Activated CD8-positive, alpha-beta memory T cell treated with anti-CD3 and anti-CD28 coated beads, Interleukin-2, amount 10 ng/mL, durations not matched to agents 7 days and 5 days (primary cell): ENCODE measurements at places on chromosomes 5 and 9.

- no peak for DNase-seq
Measured at GRCh38 chr5:76583163-76584047, 39.8 kb downstream of the F2RL2 start.

DNA sequence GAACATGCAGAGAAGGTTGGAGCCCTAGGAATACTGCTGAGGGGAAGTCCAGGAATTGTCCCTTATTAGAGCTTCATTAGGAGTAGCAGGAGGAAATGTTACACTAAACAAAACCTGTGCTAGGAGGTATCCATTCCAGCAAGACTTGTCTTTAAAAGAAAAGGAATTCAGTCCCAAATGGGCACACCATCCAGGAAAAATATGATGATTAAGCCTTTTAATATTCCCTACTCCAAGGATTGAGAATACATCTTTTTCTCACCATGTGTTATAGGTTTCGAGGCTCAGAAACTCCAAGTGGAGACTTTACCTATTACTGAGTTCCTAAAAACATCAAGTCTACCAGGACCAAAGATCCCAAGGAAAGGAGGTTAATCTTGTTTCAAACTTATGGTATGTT, 179.3 kb downstream of the MCTP1 start:
- DNase-seq: no peak

DNA sequence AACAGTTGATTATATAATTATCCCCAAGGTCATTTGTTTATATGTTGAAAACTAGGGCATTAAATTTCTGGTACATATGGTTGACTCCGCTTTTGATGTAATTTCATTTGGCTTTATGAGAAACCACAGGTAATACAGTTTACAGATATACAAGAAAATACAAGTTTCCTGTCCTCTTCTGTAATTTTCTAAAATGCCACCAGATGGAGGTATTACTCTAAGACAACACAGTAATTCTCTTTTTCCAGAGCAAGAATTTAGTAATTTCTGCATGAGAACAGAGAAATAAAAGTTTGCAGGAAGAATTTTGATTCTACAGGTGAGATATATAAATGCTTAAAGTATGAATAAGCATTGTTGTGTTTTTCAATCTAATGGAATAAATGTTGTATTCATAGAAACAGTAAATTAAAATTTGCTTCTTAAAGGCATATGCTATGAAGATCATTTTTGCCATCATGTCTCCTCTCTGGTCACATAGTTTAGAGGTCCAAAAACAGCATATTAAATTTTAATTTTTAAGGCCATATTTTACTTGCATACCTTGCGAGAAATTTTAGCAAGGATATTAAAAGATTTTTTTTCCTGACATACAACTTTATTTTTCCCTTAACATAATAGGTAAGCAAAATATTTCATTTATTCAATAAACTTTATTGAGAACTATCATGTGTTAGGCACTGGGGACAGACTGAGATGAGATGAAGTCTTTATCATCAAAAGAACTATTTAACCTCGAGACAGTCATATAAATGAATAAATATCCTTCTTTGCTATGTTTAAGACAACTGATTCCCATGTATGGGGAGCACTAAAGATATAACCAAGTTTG, 22.7 kb downstream of the CHD1 start:
- DNase-seq: no peak

GRCh38 chr5:143056339-143056704, 286.1 kb downstream of the ARHGAP26 start:
- no peak for DNase-seq

GRCh38 chr9:12878351-12878978, 103.6 kb downstream of the LURAP1L start:
- DNase-seq: no peak

DNA sequence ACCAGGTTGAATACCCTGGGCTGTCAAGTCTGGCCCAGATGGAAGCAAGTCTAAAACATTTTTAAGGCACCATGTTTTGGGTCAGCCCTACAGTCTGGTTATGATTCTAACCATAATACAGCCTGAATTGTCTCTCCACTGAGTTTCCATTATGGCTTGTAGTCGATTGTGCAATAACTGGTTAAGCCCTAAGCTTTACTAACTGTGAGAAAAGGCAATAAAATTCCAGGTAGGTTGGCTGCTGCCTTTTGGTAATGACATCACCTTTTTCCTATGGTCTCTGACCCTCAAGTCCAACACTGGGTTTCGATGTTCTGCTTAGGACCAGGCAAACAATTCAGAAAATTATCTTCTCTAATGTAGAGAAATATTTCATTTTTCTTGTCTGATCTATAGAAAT, 243.3 kb downstream of the ACTL7B start:
- DNase-seq: no peak

GRCh38 chr9:133371261-133371711, 4.6 kb downstream of the SURF4 start:
- DNase-seq: peak; percentile 90

GRCh38 chr5:164610374-164610773, 1105.0 kb downstream of the MAT2B start:
- no peak for DNase-seq

- no peak for DNase-seq
Measured at GRCh38 chr9:119810645-119811429, 441.6 kb upstream of the BRINP1 start.

DNA sequence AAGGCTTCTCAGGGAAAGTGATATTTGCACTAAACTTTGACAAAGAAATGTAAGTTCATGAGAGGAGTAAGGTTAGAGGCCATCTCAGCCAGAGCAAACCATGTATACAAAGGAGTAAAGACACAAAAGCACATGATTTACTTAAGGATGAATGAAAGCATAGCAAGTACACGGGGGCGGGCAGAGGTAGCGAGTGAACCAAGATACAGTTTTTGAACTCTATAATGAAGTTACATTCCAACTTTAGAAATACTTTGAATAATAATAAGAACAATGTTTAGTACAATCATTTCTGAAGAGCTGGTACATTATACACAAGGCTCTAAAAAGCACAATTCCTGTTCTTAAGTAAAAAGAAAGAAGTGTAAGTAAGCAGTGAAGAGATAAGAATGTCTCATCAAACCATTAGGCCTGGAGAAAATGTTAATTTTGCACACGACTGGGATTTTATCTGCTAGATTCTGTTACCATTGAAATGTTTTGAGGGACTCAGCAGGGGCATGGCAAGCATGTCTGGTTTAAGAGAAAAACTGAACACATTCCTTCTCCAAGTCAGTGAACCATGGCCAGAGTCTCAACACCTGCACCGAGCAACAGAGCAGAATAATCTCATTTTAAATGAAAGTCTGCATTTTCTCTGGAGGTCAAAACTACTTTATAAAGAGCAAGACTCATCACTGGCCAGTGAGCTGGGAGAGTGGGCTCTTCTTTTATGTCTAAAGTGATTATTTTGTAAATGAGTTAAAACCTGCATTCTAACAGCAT, 147.6 kb upstream of the TRPM3 start:
- DNase-seq: no peak

GRCh38 chr9:16360247-16360646, 510.2 kb downstream of the BNC2 start:
- DNase-seq: no peak

- DNase-seq: no peak
Measured at GRCh38 chr5:113813466-113813865, 300.0 kb downstream of the YTHDC2 start.

DNA sequence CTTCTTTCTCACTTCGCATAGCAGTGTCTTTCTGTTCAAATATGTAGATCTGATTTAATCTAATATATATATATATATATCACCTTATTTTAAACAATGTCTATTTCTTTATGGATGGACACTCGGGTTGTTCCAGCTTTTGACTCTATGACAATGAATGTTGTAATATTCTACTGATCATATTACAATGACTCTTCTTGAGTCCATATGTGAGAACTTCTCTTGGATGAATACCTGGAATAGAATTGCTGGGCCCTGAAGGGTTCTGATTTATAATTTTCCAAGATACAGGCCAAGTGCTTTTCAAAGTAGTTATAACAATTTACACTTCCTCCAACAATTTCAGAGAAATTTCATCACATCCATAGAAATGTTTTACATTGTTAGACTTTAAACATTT, 28.8 kb downstream of the NTRK2 start:
- DNase-seq: no peak

- no peak for DNase-seq
Measured at GRCh38 chr5:144711172-144711571, 540.5 kb downstream of the KCTD16 start.

GRCh38 chr9:114513055-114513958, 8.0 kb upstream of the WHRN start:
- no peak for DNase-seq

DNA sequence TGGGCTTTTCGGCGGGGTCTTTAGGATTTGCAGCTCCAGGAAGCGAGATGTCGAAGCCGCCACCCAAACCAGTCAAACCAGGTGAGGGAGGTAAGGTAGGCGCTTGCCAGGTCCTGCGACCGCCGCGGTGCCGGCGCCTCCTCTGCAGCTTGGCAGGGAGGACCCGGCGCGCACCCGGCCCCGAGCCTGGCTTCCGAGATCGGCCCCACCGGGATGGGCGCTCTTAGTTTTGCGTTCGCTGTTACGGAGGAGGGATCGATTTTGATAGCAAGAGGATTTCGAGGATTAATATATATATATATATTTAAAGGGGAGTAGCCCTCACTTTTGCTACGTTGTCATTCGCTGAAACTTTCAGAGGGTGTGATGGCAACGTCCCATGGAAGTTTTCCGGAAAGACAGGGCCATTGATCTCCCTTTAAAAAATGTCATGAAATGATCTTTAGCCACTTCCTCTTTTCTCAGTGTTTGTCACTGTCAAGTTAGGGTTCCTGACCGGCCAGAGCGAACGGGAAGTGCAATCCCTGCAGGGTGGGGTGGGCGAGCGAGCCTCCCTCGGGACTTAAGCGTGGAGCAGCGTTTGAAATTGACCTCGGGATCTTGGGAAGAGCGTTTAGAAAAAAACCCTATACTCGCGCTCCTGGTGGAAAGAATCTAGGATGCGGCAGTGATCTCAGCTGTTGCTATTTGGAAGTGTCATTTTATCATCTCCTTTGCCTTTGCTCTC, 495 bp downstream of the OSTF1 start:
- DNase-seq: peak; percentile 63

DNA sequence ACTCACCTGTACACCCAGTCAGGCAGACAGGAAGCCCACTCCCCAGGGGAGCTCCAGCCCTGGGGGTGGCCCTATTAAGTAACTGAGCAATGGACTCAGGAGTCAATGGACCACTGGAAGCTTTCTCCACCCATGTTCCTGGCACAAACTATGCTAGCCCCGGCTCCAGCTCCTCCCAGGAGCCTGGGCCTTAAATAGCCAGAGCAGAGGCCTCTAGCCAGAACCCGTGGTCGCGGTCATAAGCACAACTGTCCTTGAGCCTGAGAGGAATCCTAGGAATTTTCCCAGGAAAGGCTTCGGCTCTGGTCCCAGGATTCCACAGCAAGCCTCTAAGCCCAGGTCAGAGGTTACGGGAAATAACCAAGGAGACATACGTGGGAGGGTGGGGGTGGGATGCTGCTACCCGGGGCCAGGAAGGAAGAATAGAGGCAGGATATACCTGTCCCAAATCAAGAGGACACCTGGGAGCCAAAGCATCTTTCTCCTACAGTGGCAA, 5.5 kb downstream of the SEPTIN8 start:
- DNase-seq: no peak

DNA sequence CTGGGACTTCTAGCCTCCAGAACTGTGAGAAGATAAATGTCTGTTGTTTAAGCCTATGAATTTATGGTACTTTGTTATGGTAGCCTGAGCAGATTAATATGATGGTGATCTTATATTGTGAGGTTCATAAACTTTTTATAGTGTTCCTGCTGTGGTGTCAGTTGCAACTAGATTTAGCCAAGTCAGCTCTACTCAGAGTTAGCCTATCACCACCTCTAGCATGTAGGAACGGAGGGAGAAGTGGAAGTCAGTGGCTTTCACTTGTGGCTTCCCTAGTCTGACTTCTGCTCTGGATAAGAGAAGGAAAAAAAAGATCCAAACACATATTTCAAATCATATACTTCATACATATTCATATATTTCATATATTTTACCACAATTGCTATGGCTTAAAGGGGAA, 6.6 kb downstream of the POC5 start:
- DNase-seq: no peak

DNA sequence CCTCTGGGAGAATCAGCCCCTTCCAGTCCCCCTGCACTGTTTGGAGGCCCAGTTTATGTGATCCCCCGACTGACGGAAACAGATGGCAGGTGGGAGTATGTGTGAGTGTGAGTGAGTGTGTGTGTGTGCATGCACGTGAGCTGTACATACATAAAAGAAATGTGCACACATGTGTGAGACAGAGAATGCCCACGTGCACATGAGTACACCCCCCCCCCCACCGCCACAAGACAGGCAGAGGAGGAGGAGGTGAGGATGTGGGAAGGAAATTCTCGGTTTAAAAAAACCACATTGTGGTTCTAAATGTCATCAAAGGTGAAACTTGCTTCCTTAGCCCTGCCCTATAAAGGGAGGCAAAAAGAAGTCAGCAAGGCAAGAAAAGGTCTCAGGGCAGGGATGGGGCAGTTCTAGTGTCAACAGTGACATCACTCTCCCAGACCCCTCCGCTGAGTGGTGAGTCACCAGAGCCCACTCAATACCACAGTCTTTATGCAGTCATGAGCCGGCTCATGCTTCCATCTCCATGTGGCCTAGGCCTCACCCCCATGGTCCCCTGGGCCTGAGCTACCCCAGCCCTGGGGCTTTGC, 79.2 kb upstream of the HSPA9 start:
- DNase-seq: peak; percentile 79

GRCh38 chr9:19787672-19788071, 1.2 kb downstream of the SLC24A2 start:
- no peak for DNase-seq

DNA sequence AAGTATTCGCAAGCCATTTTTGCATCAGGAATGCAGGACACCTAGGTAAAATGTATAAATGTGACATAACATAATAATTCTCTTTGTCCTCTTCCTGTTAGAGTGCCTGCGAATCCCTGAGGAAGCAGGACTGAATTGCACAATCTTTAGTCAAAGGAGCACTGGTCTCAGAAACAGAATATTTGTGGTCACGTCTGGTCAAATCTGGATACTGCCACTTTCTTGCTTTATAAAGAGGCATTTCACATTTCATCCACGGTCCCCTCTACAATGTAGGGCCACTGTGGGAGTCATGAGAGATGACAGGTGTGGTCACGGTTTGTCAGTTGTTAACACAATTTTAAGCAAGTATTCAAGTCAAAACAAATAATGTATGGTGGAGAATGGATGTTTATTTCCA, 564.0 kb downstream of the IRX1 start:
- DNase-seq: no peak

GRCh38 chr5:134245101-134245604, 19.3 kb upstream of the PPP2CA start:
- no peak for DNase-seq

GRCh38 chr5:1278656-1279442, 16.0 kb downstream of the TERT start:
- no peak for DNase-seq
